ENCODE measurements at places on chromosomes 3 and 15.
A peak's percentile ranks its signal among the peaks of the same experiment; 100 is the strongest.

- no peak for DNase-seq
These were observed 121.6 kb downstream of the TFDP2 start for GRCh38 chr3:142027735-142028134.

- no peak for DNase-seq
These were observed 163.7 kb upstream of the TP63 start for GRCh38 chr3:189467451-189467850.

GRCh38 chr15:90820481-90820880 lies 47.9 kb upstream of the FURIN start:
- no peak for DNase-seq

GRCh38 chr3:52782412-52783210 lies 5.2 kb downstream of the ITIH1 start:
- no peak for DNase-seq

DNA sequence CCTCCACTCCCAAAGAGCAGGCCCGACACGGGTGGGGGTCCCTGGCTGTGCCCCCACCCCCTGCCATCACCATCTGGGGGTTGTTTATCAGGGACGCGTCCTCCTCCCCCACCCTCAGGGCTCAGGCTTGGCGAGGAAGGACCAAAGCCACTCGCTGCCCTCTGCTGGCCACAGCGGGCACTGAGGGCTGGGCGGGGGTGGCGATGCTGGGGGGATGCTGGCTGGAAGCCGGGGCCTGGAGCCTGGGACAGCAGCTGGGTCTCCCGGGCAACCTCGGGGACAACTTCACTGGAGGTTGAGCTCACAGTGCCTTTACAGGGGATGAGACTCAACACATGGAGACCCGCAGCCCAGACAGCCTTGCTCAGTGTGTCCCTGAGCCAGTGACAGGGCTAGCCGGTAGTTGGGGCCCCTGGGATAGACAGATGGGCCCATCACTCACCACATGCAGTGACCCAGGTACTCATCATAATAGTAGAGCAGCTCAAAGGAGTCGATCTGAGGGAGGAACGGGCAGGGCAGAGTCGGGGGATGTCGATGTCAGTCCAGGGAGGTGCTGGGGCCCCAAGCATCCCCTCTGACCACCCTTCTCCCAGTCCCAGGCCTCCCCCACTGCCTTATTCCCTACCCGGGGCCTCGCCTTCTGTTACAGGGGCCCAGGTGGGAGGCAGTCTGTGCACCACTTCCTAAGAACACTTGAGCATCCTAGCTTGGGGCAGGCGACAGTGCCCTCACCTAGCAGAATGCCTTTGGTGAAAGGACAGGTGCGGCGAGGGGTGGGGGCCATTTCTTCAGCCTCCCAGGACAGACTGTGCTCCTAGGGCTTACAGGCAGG lies 5.9 kb upstream of the CALML4 start:
- peak; percentile 89 for DNase-seq

DNA sequence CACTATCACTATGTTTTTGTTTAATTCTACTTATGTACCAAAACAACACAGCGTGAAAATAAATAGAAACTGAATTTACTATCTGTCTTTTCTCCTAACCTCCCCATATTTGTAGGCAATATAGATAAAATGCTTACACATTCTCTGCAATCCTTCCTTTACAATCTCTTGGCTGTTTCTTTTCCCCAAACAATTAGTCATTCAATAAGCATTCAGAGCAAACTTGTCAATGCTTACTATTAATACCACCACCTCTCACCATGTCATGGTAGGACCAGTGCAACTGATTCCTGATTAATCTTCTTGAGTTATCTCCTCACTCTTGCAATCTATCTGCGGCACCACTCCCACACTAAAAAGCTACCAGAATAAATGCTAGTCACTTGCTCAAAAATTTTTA lies 74.0 kb upstream of the TTBK2 start:
- no peak for DNase-seq

DNA sequence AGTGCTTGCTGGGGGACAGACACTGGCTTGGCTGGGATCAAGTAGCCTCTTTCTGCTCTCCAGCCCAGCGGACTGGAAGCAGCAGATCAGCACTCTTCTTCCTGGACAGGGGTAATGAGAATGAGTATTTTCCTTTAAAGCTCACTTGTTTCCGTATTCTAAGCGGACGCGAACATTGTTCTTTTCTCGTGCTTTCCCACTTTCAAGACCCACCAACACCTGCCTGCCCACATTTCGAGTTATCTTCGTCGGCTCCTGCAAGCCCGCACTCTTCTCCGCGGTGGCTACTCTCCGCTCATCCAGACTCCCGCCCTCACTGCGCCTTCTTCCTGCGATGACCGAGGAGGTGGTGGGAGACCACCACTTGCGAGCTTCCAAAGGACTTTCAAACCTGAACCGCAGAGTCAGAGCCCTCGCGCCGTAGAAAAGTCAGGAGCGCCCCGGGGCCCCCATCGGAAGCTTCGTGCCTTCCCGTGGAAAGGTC lies 1.6 kb upstream of the PPM1L start:
- peak; percentile 32 for DNase-seq

GRCh38 chr3:74045000-74045399 lies 420.3 kb upstream of the PDZRN3 start:
- DNase-seq, result no peak

- peak; percentile 43 for DNase-seq
These were observed 23.4 kb downstream of the FOXL2 start for GRCh38 chr3:138923531-138923994.

DNA sequence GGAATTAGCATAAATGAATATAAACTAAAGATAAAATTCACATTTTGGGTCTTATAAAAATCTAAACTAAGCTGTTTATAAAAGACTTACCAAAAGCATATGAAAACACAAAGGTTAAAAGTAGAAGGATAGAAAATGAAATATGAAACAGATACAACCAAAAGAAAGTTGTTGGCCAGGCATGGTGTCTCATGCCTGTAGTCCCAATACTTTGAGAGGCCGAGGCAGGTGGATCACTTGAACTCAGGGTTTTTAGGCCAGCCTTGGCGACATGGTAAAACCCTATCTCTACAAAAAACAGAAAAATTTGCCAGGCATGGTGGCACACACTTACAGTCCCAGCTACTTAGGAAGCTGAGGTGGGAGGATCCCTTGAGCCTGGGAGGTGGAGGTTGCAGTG lies 51.0 kb downstream of the CPA3 start:
- DNase-seq, result no peak

- DNase-seq, result no peak
These were observed 113.7 kb downstream of the CHCHD6 start for GRCh38 chr3:126817781-126818180.

- no peak for DNase-seq
These were observed 144.2 kb upstream of the ANKRD28 start for GRCh38 chr3:15941958-15942357.

DNA sequence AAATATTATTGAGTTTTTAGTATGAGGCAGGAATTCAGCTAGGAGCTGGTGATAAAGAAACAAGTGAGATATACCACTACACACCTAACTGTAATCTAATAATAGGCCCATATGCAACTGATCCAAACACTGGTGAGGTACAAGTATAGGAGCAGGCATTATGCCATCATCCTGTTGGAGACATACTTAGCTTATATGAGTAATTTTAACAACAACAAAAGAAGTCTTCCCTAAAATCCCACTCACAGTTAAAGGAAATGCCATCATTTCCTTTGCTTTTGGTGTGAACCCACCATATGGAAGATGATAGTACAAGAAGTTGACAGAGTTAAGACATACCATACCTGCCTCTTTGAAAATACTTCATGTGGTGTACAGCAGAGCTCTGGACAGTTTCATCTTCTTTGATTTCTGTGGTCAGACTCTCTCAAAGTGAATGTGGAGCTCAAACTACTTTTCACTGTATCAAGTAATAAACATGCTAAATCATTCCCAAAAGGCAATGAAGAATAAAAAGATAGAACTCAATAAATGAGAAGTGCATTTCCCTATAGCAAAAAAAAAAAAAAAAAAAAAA lies 85.5 kb downstream of the CD200R1L start:
- DNase-seq, result no peak

DNA sequence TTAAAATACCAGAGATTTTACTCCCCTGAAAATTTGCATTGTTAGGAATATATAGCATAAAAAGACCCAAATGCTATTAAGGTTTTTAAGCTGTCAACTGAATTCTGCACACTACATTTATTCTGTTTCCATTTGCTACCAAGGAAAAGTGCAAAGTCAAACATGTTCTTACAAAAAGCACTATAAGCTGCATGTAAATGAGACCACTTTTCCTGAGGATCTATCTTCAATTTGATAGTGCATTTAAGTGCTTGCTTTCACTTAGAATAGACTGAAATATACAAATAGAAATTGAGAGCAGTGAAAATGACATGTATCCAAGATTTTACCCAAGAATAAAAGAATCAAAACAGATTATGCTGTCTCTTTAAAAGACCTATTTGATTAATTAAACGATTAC lies 1216.2 kb downstream of the ROBO2 start:
- no peak for DNase-seq

- DNase-seq, result no peak
These were observed 1.4 kb downstream of the MAP6D1 start for GRCh38 chr3:183823963-183824362.

GRCh38 chr3:164460851-164461250 lies 617.4 kb downstream of the SI start:
- no peak for DNase-seq
